ENCODE measurements at places on chromosomes 12 and 14.
A peak's percentile ranks its signal among the peaks of the same experiment; 100 is the strongest.

GRCh38 chr12:44441155-44441554 lies 435.0 kb downstream of the NELL2 start:
- DNase-seq: no peak

GRCh38 chr12:143964-144649 lies 69.8 kb downstream of the SLC6A12 start:
- DNase-seq: no peak

GRCh38 chr12:53476769-53477209 lies 22.5 kb downstream of the MAP3K12 start:
- no peak for DNase-seq

DNA sequence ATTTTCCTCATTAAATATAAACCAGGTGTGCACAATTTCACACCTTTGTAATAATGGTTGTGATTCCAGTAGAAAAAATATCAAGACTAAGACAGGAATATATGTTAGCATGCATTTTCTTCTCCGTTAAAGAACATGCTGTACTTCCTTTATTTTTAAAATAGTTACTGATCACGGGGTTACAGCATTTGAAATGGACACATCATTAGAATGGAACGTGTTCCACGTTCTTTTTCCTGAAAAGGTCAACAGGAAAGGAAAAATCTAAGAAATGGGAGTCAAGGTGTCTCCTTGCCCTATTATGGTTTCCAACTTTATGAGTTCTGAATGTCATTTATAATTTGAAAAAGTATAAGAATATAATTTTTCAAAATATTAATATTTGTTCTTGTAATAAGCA lies 1325.7 kb downstream of the SLC16A7 start:
- DNase-seq: no peak

GRCh38 chr12:74111688-74112360 lies 425.8 kb upstream of the ATXN7L3B start:
- DNase-seq: no peak

DNA sequence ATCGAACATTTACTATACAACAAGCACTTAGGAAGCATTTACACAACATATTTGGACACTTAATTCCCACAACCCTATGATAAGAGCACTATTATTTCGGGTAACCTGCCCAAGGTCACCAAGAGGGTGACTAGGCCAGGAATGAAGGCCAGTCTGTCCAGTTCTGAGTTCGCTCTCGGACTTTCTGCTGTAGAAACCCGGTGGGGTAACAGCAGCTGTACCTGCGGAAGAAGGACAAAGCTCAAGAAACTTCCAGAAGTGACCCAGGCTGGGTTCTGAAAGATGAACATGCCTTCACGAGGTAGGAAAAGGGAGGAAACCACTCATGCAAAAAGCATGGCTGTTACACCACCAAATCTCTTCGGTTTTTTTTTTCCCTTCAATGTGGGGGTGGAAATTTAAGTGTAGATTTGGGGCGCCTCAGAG lies 10.8 kb downstream of the PLA2G1B start:
- no peak for DNase-seq

DNA sequence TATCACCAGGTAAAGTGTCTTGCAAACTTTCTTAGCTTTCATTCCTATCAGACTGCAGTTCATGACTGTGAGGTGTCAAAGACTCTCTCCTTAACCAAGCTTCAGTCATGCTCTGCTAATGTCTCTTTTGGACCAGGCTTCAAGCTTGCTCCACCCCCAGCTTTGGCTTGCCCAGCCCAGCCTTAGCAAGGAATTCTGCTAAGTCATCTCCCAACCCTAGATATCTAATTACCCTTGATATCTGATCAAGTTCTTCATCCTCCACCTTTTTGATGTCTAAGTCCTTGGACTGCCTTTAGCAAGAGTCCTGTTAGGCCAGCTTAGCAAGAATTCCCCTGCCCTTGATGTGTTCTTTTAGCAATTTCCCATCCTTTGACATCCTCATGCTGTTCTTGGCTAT lies 108.9 kb upstream of the FGD4 start:
- DNase-seq: no peak

DNA sequence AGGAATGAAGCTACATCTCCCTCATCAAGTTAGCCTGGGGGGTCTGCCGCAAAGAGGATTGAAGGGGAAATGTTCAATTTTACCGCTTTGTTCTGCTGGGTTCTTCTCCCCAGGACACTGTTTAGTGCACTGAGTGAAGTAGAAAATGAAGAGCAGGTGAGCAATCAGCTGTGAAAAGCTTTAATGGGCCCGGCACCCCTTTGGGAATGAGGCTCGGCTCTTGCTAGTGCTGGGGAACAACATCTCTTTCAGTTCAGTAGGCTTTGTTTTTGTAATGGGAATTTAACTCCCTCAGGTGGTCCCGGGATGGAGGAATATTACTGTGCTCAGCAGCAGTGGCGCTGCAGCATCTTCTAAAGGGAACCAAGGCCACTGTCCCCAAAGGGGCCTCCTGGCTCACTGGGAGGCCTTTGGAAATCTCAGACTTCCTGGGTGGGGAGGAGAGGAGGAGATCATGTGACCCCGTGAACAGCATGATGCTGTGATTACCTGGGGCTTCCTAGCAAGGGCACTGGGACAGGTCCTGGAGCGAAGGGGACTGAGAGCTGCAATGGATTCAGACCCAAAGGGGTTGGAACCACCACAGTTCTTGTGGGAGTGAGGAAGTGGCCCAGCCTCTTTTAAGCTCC lies 85.2 kb upstream of the MAX start:
- DNase-seq: no peak

DNA sequence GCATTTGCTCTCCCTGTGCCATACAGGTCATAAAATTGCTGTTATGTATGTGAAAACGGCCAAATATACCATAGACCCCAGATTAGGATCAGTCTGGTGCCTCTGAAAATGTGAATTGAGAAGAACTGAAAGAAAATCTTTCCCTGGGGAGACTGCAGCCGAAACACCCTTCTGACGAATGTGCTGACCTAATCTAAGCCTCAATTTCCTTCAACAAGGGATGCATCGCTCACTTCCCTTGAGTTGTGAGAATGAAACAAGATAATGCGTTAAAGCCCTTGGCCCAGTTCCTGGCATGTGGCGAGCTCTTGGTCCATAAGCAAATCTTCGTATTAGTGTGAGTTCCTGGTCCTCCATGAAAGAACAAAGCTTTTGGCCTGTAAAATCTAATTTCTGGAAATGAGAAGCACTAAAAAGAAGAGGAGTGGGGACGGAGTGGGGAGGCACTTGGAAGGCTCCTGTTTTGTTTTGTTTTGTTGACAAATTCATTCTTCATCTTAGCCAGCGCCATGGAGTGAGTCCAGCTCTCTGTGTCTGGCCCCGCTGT lies 49.5 kb upstream of the RTRAF start:
- DNase-seq: no peak

- no peak for DNase-seq
Observed at GRCh38 chr12:88235183-88235833, 93.2 kb downstream of the TMTC3 start.

GRCh38 chr14:54564868-54565784 lies 1.8 kb upstream of the SAMD4A start:
- DNase-seq: no peak

DNA sequence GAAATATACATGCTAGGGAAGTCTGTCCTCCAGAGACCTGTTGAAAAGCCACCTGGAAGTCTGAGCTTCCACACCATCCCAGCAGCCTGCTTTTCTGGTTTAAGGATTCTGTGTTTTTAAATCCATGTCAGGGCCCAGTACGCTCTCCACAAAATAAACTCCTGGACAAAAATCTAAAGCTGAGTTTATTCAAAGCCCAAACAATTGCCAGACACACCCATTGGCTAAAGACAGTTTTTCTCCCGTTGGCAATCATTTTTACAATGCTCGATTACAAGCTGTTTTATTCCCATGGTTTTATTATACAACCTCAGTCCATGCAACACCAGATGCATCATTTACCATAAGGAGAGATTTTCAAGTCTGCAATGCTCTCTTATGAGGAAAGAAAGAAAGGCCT lies 94.5 kb downstream of the MYRFL start:
- DNase-seq: no peak

- no peak for DNase-seq
Observed at GRCh38 chr12:131825146-131825892, 2.9 kb upstream of the MMP17 start.

DNA sequence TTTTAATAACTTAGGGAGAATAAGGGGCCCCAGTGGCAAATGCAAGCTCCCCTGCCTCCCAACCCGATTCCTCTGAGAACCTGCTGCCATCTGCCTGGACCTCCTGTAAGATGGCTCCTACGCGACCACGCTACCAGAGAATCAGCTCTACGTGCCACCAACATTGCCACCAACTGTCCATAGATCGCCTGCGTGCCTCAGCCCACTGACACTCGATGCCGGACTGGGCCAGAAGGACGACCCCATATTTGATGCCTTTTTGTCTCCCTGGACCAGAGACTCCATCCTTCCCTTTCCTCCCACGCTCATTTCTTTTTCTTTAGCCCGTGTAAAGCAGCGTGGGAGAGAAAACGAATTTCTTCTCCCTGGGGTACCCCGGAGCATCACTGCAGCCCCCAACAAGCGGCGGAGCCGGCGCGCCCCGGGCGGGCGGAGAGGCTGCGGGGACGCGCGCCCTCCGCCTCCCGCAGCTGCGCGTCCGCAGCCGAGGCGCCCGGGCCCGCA lies 565 bp upstream of the KLHL42 start:
- DNase-seq: peak; percentile 0

GRCh38 chr12:84089356-84089755 lies 823.2 kb downstream of the SLC6A15 start:
- DNase-seq: no peak

GRCh38 chr14:90784621-90785270 lies 31.5 kb downstream of the TTC7B start:
- no peak for DNase-seq

- no peak for DNase-seq
Observed at GRCh38 chr12:102472496-102472895, 7.9 kb downstream of the IGF1 start.
